ENCODE measurements at places on chromosomes 1 and 21.

DNA sequence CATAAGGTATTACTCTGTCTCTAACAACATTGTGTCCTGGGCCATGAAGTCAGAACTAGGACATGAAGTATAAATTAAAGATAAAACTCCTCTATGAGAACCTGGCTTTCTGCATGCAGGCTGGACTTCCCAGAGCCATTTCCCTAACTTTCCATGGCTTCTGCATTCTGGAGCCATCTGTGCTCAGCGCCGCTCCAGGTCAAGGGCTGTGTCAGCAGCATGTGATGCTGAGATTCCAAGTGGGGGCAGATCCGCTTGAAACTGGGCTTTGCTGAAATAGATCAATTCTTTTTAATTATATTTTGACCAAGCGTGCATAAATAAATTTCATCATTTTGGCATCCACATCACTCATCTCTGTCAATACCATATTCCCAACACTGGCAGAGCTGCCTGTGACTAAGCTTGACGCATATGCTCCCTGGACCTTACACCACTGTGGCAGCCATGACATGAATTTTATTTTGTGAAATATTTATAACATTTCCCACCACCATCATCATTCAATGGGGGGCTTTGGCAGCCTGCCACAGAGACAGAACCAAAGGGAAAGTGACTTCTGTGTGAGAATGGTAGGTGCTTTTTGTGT lies 110.4 kb upstream of the KCNK1 start:
- DNase-seq: no peak

- DNase-seq: no peak
Measured at GRCh38 chr1:113898241-113898814, 6.3 kb downstream of the AP4B1 start.

- DNase-seq: no peak
Measured at GRCh38 chr1:160925652-160926244, 28.9 kb downstream of the ITLN2 start.

DNA sequence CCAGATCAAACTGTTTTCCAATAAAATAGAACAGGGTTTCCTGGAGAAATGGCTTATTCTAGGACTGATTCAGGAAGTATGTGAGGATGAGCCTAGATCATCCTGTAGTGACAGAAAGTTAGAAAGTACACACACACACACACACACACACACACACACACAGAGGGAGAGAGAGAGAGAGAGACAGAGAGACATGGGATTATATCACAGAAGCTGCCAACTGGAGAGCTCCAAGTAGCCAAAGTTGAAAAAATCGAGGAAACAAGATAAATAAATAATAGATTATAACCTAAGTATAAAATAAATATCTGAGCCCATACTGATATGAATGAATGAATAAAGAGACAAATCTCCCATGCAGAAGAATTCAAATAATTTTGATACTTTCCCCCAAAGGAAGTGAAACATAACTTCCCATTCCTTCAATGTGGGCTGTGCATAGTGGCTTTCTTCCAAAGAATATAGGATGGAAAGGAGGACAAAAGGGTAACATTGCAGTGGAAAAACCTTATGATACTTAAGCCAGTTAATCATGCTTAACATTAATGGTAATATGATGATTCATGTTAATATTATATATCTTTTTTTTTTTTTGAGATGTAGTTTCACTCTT lies 171.6 kb downstream of the NTPCR start:
- no peak for DNase-seq

DNA sequence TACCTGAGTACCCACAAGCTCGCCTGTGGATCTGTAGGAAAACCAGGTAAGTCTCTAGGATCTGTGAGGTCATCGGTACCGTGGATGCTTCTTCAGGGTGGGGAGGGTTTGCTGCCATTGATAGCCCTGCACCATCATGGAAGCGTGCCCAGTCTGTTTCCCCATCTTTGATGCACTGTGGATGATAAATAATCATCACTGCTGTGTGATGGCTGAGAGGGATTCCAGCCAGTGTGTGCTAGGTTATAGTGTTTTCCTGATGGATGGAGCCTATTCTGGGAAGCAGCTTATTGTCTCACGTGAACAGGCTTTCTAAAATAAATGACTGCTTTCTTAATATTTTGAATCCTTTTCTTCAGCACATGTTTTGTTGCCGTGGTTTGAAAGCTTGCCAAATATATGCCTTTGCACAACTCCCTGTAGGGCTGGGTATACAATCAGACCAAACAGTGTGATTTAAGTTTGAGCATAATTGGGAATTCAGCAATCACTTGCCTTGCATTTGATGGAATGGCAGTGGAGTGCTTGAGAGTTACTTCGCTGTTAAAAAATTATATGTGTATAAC lies 113.8 kb downstream of the CAMTA1 start:
- DNase-seq: no peak

GRCh38 chr1:43576521-43576920 lies 45.8 kb downstream of the PTPRF start:
- DNase-seq: no peak

- no peak for DNase-seq
Measured at GRCh38 chr1:115717541-115717940, 51.0 kb downstream of the CASQ2 start.

- DNase-seq: peak; percentile 66
Measured at GRCh38 chr1:220843481-220844011, 35.7 kb upstream of the HLX start.

DNA sequence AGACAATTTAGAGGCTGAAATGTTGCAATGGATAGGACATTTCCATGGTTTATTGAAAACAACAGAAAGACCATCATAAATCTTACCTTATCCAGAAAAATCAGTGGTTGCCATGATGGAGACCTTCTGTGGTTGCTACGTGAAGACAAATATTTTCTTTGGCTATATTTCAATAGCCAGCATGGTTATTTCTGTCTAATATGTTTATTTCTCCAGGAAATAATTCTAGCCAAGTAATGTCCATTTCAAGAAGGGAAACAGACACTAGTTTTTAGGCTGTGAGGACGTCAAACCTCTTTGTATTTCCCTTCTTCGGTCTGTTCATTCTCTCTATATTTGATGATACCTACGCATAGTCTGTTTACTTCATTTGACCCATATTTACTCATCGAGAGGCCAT lies 49.2 kb upstream of the NFASC start:
- no peak for DNase-seq

DNA sequence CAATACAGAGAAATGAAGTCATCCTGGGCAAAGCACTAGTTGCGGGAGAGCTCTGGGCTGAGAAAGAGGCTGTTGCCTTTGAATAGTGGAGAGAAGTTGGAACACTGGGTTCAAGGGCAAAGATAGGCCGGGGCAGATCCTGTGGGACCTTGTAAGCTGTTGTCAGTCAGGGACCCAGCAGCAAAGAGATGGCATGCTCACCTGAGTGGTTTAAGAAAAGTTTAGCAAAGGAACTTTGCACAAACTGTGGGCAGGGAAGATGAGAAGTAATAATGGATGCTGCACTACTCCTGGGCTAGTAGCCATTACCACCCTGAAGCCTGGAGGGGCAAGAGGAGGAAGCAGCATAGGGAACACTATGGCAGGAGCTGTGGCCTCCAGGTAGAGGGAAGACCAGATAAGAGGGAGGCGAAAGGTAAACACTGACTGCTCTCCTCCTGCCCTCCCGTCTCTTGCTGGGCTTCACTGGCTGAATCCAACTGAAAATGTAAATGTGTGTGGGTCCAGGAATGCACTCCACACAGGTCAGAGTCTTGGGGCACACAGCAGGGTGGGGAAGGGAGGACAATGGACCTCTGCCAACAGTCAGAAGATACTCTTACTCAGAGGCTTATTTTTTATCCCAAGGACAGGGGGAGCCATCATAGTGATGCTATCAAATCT lies 129.2 kb downstream of the PLPP3 start:
- no peak for DNase-seq

GRCh38 chr1:67832737-67833601 lies at the start of gene GNG12:
GNG12 (minus strand) TSS chr1:67833467; CDS start chr1:67707686, 125,781 bp downstream.
- no peak for DNase-seq

GRCh38 chr1:6052543-6053205 lies 7.0 kb downstream of the KCNAB2 start:
- peak; percentile 77 for DNase-seq

DNA sequence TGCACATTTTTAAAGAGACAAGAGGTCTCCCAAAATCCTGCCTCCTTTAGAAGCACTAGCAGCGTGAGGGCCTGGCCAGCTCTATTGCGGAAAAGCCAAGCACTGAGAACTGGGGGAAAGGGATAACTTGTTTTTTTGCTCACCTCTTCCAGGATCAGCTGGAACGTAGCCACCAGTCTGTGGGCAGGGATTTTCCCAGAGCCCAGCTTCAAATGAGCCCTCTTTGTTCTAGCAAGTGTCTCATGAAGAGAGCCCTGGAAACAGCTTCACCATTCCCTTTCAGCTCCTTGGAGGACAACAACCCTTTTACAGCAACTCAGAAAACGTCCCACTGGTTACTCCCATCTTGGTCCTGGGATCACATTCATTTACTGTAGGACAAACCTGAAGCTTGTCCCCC lies 195.4 kb downstream of the LMX1A start:
- no peak for DNase-seq

- no peak for DNase-seq
Measured at GRCh38 chr1:43143441-43143888, 28.6 kb downstream of the EBNA1BP2 start.

DNA sequence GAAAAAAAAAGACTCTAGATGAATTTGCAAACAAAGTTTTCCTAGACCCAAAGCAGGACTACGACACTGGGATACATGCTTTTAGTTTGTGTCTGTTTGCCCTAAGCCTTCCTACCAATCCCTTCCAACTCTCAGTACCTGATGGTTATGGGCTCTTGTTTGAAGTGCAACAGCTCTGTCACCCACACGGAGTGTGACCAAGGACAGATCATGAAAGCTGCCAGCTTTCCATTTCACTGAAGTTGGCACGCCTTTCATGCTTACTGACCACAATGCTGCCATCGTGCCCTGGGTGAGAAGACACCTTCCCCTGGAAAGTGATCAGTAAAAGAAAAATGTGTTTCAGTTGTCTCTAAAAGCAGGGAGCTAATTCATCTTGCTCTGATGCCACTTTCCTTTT lies 312.5 kb upstream of the PTBP2 start:
- DNase-seq: no peak

DNA sequence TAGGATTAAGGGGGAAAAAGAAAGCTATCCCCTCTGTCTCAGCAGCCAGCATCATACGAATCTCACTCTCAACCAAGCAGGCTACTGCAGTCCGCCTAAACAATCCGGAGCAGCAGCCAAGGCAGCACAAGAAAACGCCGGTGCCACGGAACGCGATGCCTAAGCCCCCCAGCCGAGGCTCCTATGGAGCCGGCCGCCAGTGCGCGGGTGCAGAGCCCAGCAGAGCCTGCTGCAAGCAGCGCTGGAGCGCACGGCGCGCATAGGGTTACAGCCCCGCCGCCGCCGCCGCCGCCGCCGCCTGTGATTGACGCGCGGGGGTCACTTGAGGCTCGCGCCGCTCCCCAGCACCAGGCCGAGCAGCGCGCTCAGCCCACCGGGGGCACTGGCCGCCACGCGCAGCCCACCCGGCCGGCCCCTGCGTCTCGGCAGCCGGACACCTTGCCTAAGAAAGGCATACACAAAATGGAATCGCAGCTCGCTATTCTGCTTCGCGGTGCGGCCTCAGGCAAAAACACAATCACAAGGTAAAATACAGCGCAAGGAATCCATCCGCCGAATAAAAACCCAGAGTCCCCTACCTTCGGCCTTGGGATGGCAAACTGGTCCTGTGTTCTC lies 780 bp downstream of the HIVEP3 start:
- DNase-seq: no peak

DNA sequence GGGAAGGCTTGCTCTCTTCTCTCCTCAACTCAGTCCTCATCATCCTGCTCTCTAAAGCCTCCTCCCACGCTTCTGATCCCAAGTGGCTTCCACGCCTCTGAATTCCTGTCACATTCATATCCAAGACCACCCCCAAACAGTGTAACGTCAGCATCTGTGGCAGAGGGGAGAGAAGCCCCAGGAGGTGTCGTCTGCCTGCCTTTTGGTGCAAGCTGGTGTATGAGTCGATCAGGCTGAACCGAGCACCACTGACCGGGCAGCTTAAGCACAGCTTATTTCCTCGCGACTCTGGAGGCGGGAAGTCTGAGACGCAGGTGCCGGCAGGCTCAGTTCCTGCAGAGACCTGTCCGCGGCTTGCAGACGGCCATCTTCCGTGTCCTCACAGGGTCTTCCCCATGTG lies 123.8 kb upstream of the RAB4A start:
- no peak for DNase-seq

DNA sequence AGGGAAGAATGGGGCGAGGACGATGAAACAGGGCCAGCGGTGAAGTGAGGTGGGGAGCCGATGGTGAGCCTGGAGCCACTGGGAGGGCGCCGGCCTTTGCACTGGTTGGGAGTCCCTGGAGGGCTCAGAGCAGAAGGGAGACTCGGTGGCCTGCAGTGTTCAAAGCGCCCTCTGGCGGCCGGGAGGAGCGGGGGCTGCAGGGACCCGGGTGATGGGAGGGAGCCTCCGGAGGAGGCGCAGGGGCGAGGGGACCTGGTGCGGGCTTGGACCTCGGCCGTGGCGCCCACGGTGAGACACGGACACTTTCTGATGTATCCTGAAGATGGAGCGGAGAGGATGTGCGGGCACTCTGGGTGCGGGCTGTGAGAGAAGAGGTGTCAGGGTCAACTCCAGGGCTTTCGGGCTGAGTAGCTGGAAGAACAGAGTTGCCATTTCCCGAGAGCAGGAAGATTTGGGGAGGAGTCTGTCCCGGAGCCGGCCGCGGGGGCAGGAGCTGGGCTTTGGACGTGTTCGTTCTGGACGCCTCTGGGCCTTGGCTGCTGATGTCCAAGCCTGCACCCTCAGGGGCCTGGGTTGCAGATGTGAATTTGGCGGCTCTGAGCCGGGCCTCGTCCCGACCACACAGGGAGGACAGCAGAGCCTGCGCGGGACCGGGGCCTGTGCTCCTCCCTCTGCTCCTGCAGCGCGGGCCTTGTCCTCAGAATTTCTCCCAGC lies 29.7 kb downstream of the HEYL start:
- DNase-seq: no peak

DNA sequence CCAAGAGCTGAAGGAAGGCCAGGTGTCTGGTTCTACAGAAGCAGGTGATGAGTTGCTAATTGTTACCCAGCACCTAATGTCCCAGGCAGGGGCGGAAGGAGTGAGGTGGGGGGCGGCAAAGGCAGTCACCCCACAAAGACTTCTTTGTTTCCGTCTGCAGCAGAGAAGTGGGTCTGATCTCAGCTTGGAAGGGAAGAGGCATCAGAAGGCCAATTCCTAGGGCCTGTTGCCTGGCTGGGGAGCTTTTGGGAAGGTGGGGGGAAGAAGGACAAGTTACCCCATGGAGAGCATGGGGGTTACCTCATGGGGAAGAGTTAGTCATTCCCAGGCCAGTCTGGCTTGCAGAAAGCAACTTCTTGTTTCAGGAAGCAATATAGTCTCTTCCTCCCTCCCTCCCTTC lies 10.9 kb downstream of the IGSF21 start:
- no peak for DNase-seq

DNA sequence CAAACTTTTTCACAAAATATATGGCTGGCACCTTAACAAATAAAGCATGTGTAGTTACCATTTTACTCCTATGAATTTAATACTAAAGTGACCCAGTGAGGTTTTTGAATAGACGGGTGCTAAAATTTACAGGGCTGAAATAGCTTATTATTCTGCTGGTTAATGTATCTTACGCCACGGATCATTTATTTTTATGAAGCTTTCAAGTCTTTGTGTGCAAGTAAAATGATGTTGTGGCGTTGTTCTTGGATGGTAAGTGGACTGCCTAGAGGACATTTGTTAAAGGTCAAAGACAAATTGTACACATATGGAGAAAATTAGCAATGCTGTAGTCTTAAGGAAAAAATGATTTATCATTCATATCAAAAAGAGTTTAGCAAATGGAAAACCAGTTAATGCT lies 22.8 kb downstream of the INSL5 start:
- DNase-seq: peak; percentile 1
